Aorta (tissue), 5 donors: ENCODE measurements at places on chromosomes 2 and 18. TPM values are rescaled to one million over a fixed set of nuclear protein-coding genes. Genes with fewer than 3 reads are reported as not detected.
A peak's percentile ranks its signal among the peaks of the same experiment; 100 is the strongest.

DNA sequence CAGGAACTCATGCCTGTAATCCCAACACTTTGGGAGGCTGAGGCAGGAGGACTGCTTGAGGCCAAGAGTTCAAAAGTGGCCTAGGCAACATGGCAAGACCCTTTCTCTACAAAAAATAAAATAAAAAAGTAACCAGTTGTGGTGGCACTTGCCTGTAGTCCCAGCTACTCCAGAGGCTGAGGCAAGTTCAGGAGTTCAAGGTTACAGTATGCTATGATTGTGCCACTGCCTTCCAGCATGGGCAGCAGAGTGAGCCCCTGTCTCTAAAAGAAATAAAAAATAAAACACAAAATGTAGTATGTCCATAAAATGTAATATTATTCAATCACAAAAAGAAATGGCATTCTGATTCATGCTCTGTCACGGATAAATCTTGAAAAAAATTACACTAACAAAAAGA, 11.9 kb downstream of the INO80C start:
- no peaks in the 10 kb centered on the region for H3K4me1 ChIP-seq
- no peak for DNase-seq
- H3K27ac ChIP-seq: no peak overlapping the region
- no peak overlapping the region for H3K4me3 ChIP-seq

The SEPTIN10 gene
- total RNA-seq: 127 TPM

- H3K27ac ChIP-seq: no peak overlapping the region
- no peaks in the 10 kb centered on the region for H3K27me3 ChIP-seq
- DNase-seq: no peak
- no peaks in the 10 kb centered on the region for H3K4me1 ChIP-seq
- H3K4me3 ChIP-seq: no peak overlapping the region
- H3K36me3 ChIP-seq: no peaks in the 10 kb centered on the region
Observed at GRCh38 chr18:58113337-58113736, 69.3 kb downstream of the NEDD4L start.

DNA sequence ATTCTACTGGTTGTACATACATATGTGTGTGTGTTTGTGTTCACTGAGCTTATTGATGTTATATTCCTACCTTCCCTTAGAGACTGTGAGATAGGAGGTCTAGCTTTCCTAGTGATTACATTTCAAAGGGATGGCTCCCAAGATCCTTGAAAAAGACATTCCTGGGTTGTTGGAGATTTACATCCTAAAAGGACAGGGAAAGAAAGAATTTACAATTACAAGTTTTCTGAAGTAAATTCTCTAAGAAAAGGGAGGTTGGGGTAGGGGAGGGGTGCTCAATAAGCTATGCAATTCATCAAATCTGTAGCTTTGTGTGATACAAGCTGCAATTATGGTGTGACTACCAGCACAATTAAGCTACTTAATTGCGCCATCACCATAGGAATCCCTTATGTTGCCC, 284.3 kb downstream of the NUP35 start:
- H3K36me3 ChIP-seq: no peaks in the 10 kb centered on the region
- no peak overlapping the region for H3K27ac ChIP-seq
- no peaks in the 10 kb centered on the region for H3K27me3 ChIP-seq

- H3K4me3 ChIP-seq: peak within 1 kb of the TSS; percentile 97
- H3K36me3 ChIP-seq: no peaks in the 10 kb centered on the region
- H3K4me1 ChIP-seq: peaks cover 5% of the 10 kb centered on the region
- peak; percentile 91 for DNase-seq
Observed at GRCh38 chr2:189580658-189581353, at the start of gene SLC40A1. SLC40A1 (minus strand) TSS chr2:189580786; CDS start chr2:189580460, 326 bp downstream.

GRCh38 chr2:604854-605524, 72.2 kb downstream of the TMEM18 start:
- H3K36me3 ChIP-seq: no peaks in the 10 kb centered on the region
- H3K4me1 ChIP-seq: no peaks in the 10 kb centered on the region
- H3K4me3 ChIP-seq: no peak overlapping the region
- no peak for DNase-seq
- no peak overlapping the region for H3K27ac ChIP-seq
- no peaks in the 10 kb centered on the region for H3K27me3 ChIP-seq

GRCh38 chr2:75517547-75518230, 43.0 kb downstream of the EVA1A start:
- no peaks in the 10 kb centered on the region for H3K4me1 ChIP-seq
- no peaks in the 10 kb centered on the region for H3K36me3 ChIP-seq
- H3K27me3 ChIP-seq: no peaks in the 10 kb centered on the region
- no peak for DNase-seq
- no peak overlapping the region for H3K27ac ChIP-seq

The ANKRD30BL gene
- total RNA-seq: not detected

DNA sequence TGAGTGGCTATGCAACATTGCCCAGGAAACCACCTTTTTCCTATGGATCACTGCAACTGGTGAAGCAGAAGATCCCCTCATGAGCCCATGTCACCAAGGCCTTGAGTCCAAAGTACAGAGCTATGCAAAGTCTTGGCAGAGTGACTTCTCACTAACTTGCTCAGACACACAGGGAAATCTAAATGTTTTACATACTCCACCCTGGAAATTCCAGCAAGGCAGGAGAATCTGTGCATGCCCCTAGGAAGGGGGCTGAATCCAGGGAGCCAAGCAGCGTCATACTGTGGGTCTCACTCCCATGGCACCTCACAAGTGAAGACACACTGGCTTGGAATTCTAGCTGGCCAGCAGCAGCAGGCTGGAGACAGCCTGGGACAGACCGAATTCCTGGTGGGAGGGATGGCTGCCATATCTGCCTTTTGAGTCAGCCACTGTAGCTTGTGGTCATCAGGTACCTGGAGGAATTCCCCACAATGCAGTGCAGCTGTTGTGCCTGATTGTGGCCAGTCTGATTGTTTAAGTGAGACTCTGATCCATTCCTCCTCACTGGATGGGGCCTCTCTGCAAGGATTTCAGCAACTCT, 1817.4 kb downstream of the SUCLG1 start:
- no peak overlapping the region for H3K4me3 ChIP-seq
- DNase-seq: no peak
- no peaks in the 10 kb centered on the region for H3K4me1 ChIP-seq
- H3K36me3 ChIP-seq: no peaks in the 10 kb centered on the region

- H3K27me3 ChIP-seq: no peaks in the 10 kb centered on the region
- H3K27ac ChIP-seq: peak overlapping the region; percentile 89
- peaks cover 1% of the 10 kb centered on the region for H3K36me3 ChIP-seq
- DNase-seq: no peak
- peak overlapping the region; percentile 13 for H3K4me3 ChIP-seq
- H3K4me1 ChIP-seq: no peaks in the 10 kb centered on the region
Observed at GRCh38 chr2:70084973-70085710, 2.1 kb upstream of the PCBP1 start.

The COL3A1 gene
- 1,346 TPM for total RNA-seq

The DSG4 gene
- not detected for total RNA-seq

The FER1L5 gene
- 0.10 TPM for total RNA-seq

DNA sequence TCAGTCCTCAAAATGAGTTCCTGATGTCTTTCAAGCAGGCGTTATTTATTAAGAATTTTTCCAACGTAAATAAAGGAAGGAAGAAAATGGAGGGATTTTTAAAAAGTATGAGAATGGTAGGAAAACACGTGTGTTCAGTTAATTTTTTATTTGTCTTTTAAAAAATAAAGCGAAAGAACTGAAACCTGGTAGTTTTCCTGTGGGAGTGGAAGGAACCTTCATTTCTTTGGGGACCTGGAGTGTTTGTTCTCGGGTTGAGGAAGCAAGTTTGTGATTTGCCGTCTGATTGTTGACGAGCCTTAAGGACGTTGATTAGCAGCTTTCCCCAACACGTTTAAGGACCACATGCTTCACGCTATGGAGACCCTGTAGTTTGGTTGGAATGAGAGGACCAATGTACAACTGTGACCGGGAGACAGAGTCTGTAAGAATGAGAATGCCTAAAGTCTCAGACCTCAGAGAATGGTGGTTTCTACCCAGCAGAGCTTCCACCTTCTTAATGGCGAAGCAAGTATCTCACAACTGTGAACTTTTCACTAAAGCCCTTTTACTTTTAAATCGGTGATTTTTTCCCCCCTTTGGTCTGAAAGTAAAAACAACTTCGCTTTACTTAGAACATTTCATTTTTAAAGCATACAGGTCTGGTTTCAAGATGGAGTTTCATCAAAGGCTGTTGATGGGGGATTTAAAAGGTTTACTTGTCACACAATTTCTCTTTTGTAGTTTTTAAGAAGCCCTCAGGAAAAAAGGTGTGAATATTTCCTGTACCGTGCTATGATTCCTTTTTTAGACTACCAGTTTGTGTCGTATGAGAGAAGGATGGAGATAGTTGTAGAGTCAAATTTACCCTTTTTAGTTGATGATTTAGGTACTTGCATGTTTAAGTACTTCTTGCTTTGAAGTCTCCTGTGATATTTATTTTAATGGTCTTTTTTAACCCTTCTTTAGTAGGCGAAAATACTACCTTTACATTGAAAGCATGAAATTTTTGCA, 1.4 kb downstream of the TTC39C start:
- no peaks in the 10 kb centered on the region for H3K36me3 ChIP-seq
- H3K4me1 ChIP-seq: no peaks in the 10 kb centered on the region
- H3K27me3 ChIP-seq: no peaks in the 10 kb centered on the region
- H3K27ac ChIP-seq: no peak overlapping the region
- peak overlapping the region; percentile 88 for H3K4me3 ChIP-seq

The DCC gene
- total RNA-seq: not detected

- H3K27ac ChIP-seq: no peak overlapping the region
- no peaks in the 10 kb centered on the region for H3K36me3 ChIP-seq
- no peaks in the 10 kb centered on the region for H3K27me3 ChIP-seq
- no peaks in the 10 kb centered on the region for H3K4me1 ChIP-seq
Observed at GRCh38 chr18:74683573-74683972, 85.9 kb downstream of the ZNF407 start.

- no peak overlapping the region for H3K4me3 ChIP-seq
- H3K4me1 ChIP-seq: peaks cover 8% of the 10 kb centered on the region
- H3K36me3 ChIP-seq: no peaks in the 10 kb centered on the region
- no peak for DNase-seq
- H3K27ac ChIP-seq: peak overlapping the region; percentile 32
- no peaks in the 10 kb centered on the region for H3K27me3 ChIP-seq
Observed at GRCh38 chr2:157838442-157839161, 37.5 kb downstream of the ACVR1 start.

DNA sequence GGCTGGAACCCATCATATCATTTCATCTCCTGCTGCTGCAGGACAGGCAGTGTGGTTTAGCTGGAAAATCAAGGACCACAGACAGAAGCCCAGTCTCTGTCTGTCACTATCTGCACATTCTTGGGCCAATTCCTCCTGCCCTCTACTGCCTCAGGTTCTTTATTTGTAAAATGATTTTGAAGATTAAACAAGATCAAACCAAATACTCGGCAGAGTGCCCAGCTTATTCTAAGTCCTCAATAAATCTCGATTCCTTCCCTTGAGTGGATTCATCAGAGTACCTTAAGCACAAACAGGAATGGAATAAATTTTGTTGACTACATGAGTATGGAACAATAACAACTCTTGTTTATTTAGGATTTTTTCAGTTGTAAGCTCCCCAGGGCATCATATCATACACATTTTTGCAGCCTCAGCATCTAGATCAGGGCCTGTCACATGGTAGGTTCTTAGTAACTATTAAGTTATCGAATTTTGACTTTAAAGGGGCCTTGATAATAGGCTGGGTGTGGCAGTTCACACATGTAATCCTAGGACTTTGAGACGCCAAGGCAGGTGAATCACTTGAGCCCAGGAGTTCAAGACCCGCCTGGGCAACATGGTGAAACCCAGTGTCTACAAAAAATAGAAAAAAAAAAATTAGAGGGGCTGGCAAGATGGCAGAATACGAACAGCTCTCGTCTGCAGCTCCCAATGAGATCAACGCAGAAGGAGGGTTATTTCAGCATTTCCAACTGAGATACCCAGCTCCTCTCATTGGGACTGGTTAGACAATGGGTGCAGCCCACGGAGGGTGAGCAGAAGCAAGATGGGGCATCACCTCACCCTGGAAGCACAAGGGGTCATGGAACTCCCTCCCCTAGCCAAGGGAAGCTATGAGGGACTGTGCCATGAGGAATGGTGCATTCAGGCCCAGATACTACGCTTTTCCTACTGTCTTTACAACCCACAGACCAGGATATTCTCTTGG, 11.1 kb downstream of the RHOB start:
- H3K27ac ChIP-seq: no peak overlapping the region
- no peak for DNase-seq
- H3K36me3 ChIP-seq: no peaks in the 10 kb centered on the region
- H3K4me1 ChIP-seq: no peaks in the 10 kb centered on the region

The PJVK gene
- 8.4 TPM for total RNA-seq

The RNF144A gene
- total RNA-seq: 27.6 TPM

DNA sequence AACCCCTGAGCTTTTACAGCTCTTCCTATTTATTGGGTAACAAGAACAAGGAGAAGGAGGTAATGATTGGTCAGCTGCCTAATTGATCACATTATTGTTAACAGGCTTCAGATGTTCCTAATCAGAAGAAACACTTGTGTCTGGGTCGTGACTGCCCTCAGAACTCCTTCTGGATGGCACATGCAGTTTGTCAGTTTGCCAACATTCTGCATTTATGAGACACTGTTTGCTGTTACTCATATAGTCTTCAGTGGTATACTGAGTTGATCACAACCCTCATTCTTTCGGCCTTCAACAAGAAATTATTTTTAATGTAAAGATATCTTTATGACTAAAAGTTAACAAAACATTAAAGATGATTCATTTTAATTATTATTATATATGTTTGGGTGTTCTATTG, 95.7 kb upstream of the DOCK10 start:
- DNase-seq: no peak
- H3K27ac ChIP-seq: no peak overlapping the region
- no peaks in the 10 kb centered on the region for H3K27me3 ChIP-seq
- H3K36me3 ChIP-seq: no peaks in the 10 kb centered on the region

DNA sequence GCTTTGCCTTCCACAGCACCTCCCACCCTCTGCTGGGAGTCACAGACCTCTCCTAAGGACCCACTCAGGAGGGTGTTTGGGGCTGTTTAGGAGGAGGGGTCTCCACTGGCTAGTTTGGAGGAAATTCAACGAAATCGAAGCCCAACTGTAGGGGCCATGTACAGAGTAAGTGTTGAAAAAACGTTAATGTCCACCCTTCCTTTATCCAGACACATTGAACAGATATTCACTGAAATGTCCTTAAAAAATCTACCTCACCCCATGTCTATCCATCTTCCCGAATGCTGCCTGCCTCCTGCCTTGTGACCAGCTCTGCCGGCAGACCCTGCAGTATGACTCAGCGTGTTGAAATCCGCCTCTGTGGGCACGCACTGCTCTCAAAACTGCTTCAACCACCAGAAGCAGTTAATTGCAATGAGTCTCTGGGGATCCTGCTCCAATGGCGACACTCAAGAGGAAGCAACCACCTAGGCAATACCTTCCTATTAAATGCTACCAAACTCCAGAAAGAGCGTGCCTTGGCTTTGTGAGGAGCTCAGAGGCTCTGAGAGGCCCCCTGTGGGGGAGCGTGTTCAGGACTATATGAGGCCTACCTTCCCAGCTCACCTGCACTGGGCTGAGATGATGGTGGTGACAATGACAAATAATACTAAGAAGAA, 61.4 kb upstream of the RTN4 start:
- peak; percentile 92 for DNase-seq
- H3K36me3 ChIP-seq: no peaks in the 10 kb centered on the region
- peaks cover 5% of the 10 kb centered on the region for H3K4me1 ChIP-seq
- no peaks in the 10 kb centered on the region for H3K27me3 ChIP-seq
- peak overlapping the region; percentile 95 for H3K27ac ChIP-seq
